ENCODE measurements at places on chromosomes 2 and 18.
A peak's percentile ranks its signal among the peaks of the same experiment; 100 is the strongest.

DNA sequence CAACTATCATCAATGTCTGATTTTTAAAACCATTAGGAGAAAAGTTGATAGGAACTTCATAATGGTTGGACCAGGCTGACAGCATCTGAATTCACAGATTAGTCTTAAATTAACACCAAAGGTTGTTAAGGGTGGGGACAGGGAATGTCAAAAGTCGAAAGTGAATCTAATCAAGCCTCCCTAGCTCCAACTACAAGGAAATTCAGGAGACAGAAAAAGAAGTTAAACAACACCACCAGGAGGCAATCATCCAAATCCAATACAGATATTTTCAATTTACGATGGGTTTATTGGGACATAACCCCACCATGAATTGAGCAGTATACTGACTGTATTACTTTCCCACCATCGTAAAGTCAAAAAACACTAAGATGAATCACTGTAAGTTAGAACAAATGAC lies 32.8 kb downstream of the ATF2 start:
- no peak for DNase-seq

GRCh38 chr2:22520369-22521288 lies 864.4 kb upstream of the KLHL29 start:
- no peak for DNase-seq

DNA sequence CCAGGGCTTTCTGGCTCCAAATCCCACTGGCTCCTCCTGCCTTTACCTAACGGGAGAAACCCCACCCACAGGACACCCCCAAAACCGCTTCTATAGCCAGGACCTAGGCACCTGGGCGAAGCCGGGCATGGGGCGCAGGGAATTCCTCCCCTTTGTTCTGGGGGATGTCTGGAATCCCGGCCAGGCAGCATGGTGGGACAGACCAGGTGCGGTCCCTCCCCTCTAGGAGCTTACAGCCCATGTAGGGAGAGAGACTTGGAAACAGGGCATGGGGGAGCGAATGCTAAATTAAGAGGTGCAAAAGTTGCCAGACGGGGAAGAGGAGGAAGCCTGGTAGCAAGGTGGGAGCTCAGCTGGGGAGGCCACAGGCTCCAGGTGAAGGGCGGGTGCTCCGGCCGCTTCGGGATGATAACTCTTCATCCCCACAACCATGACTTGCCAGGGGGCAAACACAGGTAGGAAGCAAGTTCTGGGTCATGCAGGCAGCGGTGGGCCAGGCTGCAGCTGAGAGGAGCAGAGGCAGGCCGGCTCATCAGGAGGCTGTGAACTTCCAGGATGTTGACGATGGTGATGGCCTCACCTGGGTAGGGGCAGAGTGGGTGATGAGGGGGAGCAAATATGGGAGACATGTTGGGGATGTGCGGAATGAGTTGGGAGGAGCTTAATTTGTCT lies 1.3 kb downstream of the TMEM37 start:
- no peak for DNase-seq

- no peak for DNase-seq
Measured at GRCh38 chr18:47754311-47755101, 176.0 kb downstream of the SMAD2 start.

GRCh38 chr2:56587456-56587855 lies 403.7 kb downstream of the CCDC85A start:
- DNase-seq = no peak

DNA sequence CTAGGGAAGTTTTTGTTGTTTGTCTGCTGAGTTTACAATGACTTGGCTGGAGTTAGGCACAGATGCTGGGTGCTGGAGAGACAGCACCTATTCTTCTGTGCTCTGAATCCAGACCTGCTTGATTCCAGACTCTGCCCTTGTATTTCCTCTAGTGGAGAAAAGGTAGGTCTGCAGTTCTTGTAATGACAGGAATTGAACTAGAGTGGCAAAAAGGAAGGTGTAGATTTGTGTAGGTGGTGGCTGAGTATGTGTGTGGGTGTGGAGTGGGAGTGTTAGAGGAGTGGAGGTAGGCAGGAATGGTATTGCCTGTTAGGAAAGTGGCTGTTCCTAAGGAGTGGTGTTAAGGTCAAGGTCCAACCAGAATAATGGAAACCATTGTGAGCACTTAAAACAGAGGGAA lies 71.9 kb upstream of the LYPD6 start:
- DNase-seq = no peak

- no peak for DNase-seq
Measured at GRCh38 chr2:226520723-226521122, 278.9 kb downstream of the IRS1 start.

DNA sequence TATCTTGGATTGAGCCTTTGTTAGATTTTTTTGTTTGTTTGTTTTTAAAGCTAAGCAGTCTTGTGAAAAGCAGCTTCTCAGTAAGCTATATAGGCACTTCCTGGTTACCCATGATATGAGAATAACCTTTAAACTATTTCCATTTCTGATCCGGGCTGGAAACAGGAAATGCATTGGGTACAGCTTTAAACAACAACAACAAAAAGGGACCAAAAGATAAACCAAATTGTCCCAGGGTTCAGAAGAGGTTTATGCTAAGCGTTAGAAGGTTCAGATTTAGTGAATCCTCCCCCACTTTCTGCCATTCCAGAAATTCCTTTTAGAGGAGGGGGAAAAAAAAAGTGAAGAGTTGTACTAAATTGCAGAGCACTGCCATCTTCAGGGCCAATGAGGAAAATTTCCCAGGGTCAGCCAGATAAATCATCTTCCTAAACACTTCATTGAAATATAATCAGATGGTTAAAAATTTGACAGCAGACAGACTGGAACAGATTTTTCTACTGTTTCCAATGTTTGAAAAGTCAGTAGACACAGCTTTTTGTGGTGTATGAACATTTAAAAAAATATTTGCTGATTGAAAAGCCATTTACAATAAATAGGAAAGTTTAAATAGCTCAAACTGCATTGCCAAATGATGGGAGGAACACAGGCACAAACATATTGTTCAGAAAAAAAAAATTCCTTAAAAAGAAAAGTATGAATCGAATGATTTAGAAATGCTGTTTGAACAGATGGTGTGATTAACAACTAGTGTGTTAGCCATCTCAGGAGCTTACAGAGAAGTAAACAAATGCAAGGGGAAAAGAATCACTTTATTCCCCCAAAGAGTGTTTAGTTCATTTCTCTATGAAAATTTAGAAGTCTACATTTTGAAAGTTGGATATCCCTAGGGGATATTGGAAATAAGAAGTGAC lies 189.9 kb upstream of the TANK start:
- peak; percentile 34 for DNase-seq

- DNase-seq = peak; percentile 29
Measured at GRCh38 chr2:237895544-237896506, 36.4 kb downstream of the RAMP1 start.

- DNase-seq = peak; percentile 76
Measured at GRCh38 chr2:223260681-223261080, 208.7 kb downstream of the KCNE4 start.

DNA sequence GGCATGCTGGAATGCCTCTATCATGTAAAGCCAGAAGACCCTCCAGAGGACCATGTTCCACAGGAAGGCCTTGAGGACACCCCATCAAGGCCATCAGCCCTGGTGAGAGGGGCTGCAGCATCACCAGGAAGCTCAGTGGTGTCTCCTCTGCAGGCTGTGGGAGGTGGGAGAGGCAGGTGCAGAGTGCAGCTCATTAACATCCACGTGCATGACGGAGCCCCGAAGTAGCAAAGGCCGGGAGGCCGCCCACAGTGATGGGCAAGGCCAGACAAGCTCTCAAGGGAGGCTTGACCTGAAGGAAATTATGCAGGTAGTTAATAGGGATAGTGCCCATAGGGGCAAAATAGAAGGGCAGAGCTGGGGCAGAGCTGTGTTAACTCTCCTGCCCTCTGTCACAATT lies 30.3 kb upstream of the SMCHD1 start:
- DNase-seq = no peak

- no peak for DNase-seq
Measured at GRCh38 chr2:137670111-137670510, 294.2 kb upstream of the HNMT start.

- DNase-seq = no peak
Measured at GRCh38 chr2:9140645-9141044, 66.0 kb upstream of the ASAP2 start.

DNA sequence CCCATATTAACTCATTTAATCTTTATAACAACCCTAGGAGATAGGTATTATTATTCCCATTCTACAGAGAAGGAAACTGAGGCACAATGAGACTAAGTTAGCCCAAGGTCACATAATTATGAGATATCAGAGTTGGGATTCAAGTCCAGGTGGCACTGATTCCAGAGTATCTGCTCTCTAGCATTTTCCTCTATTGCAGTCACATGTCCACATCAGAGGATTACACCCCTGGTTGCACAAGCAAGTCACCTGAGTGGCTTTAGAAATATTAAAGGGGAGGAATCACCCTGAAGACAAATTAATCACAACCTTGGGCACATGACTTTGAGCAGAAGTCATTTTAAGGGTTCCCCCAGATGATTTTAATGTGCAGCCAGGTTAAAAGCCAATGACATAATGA lies 23.8 kb downstream of the SRD5A2 start:
- no peak for DNase-seq

DNA sequence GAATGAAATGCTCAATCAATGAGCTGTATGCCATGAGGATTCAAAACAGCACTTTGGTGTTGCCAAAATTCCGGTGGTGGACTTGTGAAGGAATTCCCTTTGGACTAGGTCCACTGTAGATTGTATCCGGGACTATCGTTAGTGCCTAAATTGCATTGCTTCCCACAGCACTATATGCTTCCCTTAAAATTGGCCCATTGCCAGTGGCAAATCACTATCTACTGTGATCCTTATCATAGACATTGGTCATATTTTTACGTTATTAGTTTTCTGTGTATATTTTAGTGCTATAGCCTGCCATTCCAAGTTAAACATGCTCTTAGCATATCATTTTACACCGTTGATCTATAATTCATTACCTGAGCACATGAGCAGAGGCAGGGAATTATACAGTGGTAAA lies 1.7 kb downstream of the PJVK start:
- no peak for DNase-seq

DNA sequence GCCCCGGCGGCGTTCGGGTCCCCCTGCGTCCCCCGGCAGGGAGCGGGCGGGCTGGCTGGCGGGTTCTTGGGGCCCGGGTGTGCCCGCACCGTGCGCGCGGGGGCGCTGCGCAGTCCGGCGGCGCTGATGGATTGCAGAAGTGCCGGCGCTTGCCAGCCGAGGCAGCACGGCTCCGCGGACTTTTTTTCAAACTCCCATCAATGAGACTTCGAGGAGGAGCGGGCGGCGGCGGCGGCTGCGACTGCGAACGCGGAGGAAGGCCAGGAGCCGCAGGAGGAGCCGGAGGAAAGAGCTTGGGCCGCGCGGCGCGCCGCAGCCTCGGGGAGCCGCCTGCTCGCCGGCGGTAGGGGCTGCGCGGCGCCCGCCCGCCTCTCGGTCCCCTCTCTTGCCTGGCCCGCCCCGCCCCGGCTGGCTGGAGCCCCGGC lies at the start of gene GLI2:
Gene GLI2 (plus strand): TSS at position 123 of the 425 bp plus-strand sequence. CDS start 61,453 bp downstream, outside the sequence.
- peak; percentile 54 for DNase-seq

DNA sequence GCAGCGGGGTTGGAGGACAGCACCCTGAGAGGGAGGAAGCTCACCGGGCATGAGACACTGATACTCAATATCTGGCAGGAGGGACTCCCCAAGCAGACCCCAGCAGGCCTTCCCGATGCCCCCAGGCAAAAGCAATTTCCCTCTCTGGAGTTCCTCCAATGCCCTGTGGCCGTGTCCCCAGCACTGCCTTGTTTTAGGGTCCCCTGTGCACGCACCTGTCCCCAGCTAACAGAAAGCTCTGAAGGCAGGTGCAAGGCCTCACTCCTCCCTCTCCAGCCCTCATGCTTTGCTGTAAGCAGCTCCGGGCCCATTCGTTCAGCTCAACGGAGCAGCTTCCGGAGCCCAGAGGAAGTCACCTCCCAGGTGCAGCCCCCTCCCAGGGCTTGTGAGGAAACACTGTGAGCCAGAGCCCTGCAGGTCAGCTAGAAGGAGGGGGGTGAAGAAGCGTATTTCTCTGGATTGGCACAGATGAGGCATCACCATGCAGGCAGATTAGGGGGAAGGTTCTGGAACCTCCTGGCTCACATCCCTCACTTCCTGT lies 50.3 kb upstream of the ID2 start:
- DNase-seq = no peak

DNA sequence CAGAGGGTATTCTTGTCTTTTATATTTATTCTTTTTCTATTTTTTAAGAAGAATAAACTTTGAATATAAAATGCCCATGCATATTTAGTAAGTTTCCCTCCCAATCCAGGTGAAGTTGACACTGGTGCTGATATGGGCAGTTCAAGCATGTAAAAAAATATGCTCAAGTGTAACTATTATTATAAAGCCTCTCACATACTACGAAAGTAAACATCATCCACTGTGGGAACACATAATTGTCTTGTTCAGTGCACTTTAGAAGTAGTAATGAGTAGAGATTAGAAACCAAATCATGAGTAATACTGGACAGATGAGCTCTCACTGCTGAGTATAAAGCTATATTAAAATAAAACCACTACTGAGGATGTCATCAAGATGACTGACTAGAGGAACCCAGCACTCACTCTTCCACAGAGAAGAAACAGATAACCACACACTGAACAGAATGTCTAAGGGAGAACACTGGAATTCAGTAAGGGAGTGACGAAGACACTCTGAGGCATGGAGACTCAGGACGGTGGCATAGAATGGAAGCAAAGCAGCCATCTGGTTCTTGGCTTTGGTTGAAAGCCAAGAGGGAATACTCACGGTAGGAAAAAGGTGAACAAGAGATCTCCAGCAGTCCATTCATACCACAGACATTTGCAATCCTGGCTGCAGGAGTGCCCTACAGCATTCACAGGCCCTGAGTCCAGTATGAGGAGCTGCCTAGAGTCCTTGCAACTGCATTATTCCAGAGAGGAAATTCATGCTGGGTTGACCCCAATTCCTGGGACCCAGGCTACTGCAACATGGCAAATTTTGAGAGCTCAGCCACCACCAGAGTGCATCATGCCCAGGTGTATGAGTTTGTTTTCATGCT lies 9.5 kb upstream of the FAM110C start:
- peak; percentile 59 for DNase-seq

DNA sequence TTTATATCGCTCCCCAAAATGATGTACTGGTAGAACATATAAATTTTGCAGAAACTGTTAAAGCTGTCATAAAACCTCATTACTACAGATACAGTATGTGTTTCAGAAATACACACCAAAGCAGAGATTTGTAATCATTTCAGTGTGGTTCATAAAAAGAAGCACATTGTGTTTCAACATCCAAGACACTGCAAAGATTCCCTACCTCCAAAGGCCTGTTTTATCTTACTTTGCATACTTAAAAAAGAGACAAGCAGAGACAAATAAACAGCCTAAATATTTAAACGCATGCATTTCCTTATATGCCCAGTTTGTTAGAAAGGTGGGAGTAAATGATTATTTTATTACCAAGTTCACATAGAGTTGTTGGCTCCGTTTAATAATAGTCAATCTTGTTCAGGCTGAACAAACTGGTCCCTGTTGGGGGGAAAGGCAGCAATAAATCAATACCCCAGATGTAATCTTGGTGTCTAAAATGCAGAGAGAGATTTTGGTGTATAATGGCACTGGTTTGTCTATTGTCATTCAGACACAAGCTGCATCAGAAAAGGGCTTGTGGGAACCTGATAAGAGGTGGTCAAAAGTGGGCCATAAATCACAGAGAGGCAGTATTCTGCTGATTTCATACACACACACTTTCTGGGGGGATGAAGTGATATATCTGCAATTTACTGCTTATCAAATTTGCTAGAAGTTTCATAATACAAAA lies 321.4 kb upstream of the ETAA1 start:
- DNase-seq = no peak
